Stimulated activated CD4-positive, alpha-beta T cell treated with anti-CD3 and anti-CD28 coated beads, Interleukin-4, amount 100 ng/mL, for 4 hours (primary cell): ENCODE measurements at places on chromosomes 16 and 17.

- no peak for DNase-seq
Observed at GRCh38 chr17:78766743-78767294, 15.3 kb downstream of the CYTH1 start.

GRCh38 chr17:39026980-39027451 lies 59.8 kb upstream of the FBXO47 start:
- peak; percentile 11 for DNase-seq

GRCh38 chr17:82449131-82449882 lies 1.2 kb downstream of the CYBC1 start:
- peak; percentile 52 for DNase-seq

DNA sequence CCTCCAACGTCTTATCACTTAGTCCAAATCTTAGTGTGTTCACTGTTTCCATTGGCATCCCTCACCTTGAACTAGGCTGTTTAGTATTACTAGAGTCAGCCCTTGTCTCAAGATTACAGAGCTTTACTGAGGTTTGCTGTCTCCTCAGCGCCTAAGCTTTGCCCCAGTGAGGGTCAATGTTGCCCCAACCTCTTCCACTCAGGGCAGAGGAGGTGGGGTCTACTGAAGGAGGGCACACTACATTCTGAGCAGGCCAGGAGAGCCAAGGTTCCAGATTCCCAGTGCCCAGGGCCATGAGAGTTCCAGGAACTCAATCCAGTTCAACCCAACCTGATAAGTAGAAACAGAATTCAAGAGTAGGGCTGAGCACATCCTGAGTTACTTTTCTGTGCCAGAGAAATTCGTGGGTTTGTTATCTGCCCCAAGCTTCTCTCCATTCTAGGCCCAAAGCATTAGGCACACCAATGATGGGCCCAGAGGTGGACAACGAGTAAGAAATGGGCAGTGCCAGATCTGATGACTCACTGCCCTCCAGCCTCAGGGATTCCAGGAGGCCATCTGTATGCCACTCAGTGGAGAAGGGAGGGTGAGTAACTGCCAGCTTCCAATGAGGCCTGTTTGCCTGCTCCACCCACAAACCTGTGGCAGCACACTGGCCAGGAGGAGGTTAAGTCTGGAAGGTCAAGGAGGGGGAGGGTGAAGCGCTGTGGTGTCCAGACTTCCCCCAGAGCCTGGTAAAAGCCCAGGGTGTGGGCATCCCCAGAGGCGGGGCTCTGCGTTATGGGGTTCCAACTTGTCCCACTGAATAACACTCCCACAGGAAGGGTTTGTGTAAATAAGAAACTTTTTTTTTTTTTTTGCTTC lies 8.2 kb downstream of the TUBG2 start:
- DNase-seq, result no peak

GRCh38 chr16:68247932-68248331 lies 2.8 kb downstream of the PLA2G15 start:
- DNase-seq, result no peak

- DNase-seq, result no peak
Observed at GRCh38 chr17:81076141-81076679, 41.3 kb downstream of the BAIAP2 start.

DNA sequence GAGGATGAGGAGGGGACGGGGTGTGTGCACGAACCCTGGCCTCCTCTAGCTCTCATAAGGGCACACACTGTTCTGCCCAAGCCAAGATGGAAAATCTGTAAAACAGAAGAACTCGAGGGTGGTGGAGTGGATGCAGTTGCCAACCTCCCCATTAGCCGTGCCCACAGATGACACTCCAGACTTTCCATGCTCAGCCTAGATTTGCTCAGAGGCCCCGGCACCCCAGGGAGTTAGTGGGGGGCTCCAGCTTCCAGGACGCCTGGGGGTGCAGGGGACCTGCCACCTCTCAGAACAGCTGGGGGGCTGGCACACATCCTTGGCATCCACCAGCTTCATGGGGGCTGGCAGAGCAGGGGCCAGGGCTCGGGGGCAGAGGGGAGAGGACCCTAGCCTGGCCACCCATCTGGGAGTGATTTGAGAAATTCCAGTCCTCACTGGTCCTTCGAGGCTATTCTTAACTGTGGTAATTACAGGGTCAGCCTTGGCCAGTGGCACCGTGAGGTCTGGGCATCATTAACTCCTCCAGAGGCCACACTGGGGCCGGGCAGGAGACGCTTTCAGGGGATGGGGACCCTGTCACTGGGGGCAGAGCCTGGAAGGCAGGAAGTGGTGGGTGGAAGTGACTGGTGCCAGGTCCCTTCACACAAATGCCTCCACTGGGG lies 14.3 kb downstream of the VASN start:
- no peak for DNase-seq

DNA sequence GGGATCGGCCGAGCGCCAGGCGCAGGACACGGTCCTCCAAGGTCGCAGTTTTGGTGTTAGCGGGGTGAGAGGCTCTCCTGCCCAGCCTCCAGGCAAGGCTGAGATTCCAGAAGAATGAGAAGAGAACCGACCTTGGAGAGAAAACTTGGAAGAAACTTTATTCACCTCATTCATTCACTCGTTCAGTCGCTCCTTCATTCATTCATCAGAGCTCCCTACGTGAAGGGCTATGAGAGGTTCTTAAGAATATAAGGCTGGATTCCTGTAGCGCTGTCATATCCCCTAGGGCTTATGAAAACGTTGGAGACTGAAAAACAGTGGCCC lies 991 bp upstream of the MYH10 start:
- no peak for DNase-seq

GRCh38 chr17:60231234-60231633 lies 81.5 kb downstream of the CA4 start:
- no peak for DNase-seq

- DNase-seq, result no peak
Observed at GRCh38 chr16:85077576-85078125, 34.6 kb downstream of the CIBAR2 start.

DNA sequence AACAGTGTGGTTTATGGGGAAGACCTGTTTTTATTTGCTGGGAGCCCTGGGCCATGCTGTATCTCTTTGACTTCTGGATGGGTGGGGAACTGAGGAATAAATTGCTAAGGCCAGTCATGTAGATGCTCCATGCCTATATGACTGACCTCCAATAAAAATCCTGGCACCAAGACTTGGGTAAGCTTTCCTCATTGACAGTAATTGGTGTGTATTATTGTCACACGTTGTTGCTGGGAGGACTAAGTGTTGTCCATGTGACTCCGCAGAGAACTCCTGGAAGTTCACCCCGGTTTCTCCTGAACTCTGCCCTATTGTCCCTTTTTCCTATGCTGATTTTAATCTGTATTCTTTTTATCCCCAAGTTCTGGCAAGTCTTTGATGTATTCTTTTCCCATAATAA lies 33.4 kb upstream of the USP22 start:
- no peak for DNase-seq

DNA sequence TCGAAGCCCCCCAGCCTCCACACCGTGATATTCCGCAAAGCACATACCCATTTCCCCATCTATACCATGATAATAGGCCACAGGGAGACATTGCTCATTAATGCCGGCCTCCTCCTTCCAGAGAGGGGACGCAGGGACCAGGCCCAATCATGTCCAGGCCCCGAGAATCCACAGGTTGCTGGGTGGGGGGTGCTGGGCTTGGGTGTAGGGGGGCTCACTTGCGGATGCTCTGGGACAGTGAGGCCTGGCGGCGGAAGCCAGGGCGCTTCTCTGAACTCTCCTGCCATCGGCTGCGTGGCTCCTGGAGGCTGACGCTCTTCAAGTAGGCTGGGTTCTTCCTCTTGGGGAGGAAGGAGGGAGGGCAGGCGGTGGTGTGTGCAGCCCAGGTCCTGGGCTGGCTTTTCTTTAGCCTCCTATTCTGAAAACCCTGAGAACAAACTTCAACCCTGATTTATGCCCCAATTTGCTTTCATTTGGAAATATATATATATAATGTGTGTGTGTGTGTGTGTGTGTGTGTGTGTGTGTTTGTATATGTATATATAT lies 12.2 kb downstream of the AANAT start:
- DNase-seq, result no peak

GRCh38 chr16:71432906-71433305 lies 8.9 kb downstream of the TLE7 start:
- DNase-seq, result no peak

GRCh38 chr17:72514321-72514861 lies 393.6 kb downstream of the SOX9 start:
- no peak for DNase-seq

GRCh38 chr17:72176951-72177660 lies 56.3 kb downstream of the SOX9 start:
- DNase-seq, result no peak

GRCh38 chr16:20344611-20345010 lies 7.9 kb downstream of the UMOD start:
- no peak for DNase-seq

- no peak for DNase-seq
Observed at GRCh38 chr16:90053902-90054500, 23.1 kb downstream of the PRDM7 start.

DNA sequence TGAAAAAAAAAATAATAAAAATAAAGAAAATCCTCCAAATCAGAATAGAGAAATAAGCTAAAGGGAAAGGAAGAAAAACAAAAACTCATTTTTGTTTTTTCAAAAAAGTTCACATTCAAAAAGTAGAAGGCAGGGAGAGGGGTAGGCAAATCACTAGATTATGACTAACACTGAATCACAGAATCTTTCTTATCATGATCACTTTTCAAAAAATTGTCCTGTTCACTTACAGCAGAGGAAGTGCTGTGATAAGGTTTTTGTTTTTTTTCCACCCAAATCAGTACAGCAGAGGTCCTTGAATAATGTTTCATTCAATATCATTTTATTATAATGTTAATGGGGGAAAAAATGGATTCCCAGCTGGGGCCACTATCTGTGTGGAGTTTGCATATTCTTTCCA lies 106.4 kb downstream of the CA4 start:
- DNase-seq, result no peak

DNA sequence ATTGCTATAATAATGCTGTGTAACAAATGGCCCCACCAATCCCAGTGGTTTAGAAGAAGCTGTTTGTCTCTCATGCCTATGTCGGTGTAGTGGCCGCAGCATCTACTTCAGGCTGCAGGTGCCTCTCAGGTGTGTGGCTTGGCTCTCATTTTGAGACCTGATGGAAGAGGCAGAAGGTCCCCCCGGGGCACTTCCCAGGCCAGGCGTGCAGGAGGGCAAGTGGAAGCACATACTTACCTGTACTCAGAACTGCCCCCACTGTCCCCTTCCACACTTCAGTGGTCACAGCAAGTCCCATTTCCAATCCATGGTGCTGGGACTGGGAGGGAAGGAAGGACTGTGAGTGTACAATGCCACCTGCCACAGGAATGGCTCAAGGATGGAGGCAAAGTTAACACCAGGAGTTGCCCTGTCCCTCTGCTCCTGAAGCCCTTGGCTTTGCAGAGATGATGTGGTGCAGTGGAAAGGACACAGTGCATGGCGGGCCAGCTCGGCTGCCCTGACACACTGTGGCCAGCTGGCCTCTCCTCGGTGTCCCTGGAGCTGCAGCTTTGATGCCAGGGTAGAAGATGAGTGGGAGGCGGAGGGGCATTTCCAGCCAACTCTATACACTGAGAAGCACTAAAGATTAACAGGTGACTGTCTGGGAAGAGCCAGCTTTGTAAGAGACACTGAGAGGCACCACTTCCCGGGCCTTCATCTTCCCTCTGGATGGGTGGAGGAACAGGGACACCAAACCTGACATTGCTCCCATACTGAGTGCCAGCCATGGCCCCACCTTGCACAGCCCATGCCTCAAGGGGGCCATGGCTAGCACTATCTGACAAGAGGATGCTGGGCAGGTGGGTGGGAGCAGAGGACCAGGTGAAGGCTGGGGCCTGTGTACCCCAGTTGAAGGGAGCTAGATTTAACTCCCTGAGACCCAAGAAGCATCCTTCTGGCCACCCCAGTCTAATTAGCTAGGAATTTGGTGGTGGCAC lies 105.9 kb downstream of the METRNL start:
- no peak for DNase-seq

DNA sequence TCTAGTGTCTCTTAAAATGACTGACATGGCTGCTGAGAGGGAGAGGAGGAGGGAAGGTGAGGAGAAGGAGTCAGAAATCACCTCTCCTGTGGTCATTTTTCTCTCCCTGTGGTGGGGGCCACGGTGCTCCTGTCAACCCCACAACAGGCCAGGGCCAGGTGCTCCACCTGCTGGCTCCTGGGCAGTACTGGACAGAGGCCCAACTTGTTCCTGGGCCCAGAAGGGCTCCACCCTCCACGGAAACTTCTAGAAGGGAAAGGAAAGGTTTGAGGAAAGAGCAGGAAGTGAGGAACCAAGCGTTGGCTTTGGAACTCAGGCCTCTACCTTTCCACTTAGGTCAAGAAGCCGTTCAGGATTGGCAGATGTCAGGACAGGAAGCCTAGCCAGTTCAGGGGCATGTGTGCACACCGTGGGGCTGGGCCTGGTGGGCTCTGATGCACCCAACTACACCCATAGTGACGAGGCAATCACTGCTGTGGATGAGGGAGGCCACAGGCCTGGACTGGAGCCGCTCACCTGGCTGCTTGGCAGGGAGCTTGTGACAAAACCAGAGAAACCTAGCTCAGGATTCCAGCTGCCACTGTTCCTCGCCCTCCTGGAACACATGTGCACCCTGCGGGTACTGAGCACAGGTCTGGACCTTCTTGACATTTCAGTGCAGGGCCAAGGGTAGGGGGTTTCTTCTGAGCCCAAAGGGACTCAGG lies 36.1 kb downstream of the WNT3 start:
- DNase-seq, result no peak

DNA sequence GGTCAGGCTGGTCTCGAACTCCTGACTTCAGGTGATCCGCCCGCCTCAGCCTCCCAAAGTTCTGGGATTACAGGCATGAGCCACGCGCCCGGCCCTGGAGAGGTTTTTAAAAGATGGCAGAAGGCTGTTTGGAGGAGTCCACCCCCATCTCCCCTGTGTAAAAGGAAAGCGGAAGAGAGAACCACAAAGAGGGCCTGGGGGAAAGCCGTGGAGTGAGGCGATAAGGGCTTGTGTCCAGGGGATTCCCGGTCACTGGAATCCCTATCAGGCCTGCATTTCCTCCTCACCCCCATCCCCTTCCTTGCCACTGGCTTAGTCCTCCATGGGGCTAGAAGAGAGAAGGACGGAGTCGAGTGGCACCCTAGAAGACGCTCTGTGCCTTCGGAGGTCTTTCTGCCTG lies at the start of gene GP1BA:
Gene GP1BA (plus strand): TSS at position 315 of the 400 bp plus-strand sequence. CDS start 328 bp downstream, outside the sequence.
- DNase-seq, result no peak

DNA sequence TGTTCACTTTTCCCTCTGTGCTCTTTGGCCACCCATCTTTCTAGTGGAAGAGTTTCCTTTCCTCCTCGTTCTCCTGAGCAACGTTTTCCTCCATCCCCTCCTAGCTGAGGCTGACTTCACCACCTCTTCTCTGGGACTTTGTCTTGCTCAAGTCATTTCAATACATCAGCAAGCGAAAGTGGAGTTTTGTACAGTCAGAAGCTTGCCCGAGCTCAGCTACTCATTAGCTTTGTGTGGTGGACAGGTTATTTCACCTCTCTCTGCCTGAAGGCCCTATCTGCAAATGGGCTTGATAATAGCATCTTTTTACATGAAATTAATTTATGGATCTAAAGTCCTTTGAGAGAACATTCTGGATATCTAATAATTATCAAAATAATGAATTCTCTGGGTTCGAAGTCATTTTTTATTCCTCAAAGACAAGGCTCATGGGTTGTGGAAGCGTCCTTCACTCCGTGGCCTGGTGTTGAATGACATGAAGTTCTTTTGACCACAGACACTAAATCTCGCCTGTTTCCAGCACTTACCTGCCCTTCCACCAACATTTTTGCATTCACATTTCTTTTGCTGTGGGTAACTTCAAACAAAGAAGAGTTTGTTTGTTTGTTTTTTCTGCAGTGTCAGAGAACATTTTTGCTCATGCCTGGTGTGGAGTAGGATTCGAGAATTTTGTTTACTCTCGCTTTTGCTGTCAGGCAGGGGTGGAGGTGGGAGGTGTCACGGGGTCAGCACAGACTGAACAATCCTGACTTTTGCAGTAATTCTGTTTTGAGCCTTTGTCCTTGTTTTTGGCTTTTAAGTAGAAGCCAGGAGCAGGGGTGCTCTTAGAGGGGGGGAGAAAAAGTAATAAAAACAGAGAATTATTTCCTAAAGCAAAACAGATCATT lies 155.0 kb upstream of the CACNG5 start:
- DNase-seq, result no peak
